ENCODE measurements at places on chromosomes 5 and 9.

- no peak for DNase-seq
Observed at GRCh38 chr9:69818750-69819345, 1.8 kb upstream of the CFAP95 start.

GRCh38 chr5:89067362-89067761, 184.4 kb upstream of the MEF2C start:
- no peak for DNase-seq

DNA sequence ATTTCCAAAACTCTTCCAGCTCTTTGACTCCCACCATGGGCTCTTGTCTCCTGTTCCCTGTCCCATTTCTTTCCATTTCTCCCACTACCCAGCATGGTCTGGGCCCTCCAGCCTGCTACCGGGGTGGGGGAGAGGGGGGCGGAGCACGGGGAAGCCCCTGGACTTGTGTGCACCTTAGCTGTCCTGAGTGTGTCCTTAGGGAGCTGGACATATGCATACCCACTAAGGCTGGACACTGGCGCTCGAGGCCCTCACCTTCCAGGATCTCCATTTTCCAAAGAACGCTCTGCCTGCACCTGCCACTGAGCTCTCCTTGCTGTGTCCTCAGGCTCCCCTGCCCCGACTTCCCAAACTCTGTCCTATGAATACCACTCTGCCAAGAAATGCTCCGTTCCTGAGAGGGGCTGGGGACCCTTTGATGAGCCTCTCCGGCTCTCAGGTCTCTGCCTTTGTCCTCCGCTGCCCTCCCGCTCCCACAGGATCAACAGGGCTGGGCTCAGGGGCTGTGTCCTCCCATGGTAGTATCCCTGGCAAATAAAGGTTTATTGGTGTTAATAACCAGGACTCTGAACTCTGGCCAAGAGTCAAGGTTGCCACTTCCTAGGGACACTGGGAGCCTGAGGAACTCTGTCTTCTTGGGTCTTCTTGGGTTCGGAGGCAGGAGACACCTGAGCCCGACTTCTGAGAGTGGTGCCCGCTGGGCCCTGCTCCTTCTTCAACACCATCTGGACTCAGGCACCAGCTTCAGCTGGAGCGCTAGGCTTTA, 831 bp upstream of the SHROOM1 start:
- no peak for DNase-seq

DNA sequence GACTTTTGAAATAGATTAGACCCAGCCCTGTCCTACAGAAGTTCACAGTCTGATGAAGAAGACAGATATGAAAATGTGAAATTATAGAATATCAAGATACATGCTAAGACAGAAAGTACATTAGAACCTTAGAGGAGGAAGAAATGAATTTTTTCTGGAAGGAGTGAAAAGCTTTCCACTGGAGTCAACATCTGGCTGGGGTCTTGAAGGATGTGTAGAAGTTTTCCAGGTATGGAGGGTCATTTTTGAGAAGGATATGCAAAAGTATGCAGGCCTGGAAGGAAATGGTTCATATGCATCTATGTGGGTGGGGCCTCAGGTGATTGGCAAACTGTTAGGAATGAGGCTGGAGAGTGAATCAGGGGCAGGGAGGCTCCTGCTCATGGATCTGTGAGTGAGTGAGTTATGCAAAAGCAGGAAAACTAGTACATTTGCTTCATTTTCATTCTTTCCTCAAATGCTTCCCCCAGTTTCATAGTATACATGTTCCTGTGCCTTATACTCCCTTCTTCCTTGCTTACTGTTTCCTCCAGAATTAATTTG, 142.3 kb downstream of the GRIA1 start:
- no peak for DNase-seq

- no peak for DNase-seq
Observed at GRCh38 chr9:69759021-69759420, 790 bp downstream of the PTAR1 start.

- no peak for DNase-seq
Observed at GRCh38 chr9:5500441-5501235, 9.7 kb upstream of the PDCD1LG2 start.

Measured in stimulated activated effector memory CD8-positive, alpha-beta T cell treated with anti-CD3 and anti-CD28 coated beads, Interleukin-12 subunit alpha, Interleukin-12 subunit beta, amount 100 ng/mL, for 72 hours (primary cell).